Activated CD4-positive, alpha-beta T cell treated with anti-CD3 and anti-CD28 coated beads, Interleukin-10, Interleukin-2, amounts not matched to agents 100 ng/mL and 50 ng/mL, durations not matched to agents 16 hours and 8 hours (primary cell): ENCODE measurements at places on chromosomes 5 and 9.

- peak; percentile 47 for DNase-seq
These were observed 23.2 kb upstream of the RCL1 start for GRCh38 chr9:4769321-4770080.

GRCh38 chr5:146921225-146921624, 42.7 kb upstream of the PPP2R2B start:
- DNase-seq, result no peak

DNA sequence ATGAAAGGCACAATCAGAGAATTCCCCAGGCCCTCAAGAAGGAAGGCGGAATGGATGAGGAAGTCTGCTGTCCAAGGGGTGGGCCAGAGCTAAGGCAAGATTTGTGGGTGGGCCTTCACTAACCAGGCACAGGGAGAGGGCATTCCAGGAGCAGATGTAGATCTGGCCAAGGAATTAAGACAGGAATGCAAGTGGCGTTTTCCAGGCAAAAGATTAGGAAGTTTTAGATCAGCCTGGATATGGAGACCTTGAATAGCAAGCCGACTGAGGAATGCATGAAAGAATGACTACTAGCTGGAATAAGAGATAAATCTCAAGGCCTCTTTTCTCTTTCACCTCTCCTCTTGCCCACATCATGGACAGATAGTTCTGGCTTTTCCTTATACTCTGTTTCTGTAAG, 68.5 kb downstream of the GHR start:
- no peak for DNase-seq

DNA sequence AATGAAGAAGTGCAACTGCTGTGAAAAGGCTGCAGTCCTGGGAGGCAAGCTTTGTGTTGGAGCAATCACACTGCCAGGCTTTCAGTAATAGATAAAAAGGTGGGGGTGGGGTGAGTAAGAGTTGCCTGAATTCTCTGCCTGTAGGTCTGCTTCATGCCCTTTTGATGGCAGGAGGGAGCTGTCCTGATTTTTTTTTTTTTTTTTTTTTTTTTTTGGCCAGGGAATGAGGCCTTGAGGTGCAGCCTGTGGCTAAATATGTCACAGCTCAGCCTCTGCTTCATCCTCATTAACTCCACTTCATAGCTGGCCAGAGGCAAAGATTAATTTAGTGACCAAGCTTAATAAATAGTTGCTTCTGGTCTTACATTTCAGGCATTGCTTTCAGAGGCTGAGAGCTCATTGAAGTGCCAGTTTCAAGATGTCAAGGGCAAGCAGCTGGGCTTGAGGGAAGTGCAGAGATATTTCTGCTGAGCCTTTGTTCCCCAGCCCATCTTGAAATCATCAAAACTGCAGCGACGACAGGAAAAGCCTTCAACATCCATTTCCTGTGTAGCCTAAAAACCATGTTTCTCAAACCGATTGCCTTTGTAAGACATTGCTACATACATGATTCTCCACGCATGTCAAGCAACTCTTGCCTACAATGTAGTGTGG, 134.7 kb downstream of the MACIR start:
- DNase-seq, result no peak

- DNase-seq, result no peak
These were observed 73.3 kb downstream of the SNX18 start for GRCh38 chr5:54590824-54591223.

GRCh38 chr5:25418319-25418859, 773.6 kb upstream of the CDH10 start:
- DNase-seq, result no peak

DNA sequence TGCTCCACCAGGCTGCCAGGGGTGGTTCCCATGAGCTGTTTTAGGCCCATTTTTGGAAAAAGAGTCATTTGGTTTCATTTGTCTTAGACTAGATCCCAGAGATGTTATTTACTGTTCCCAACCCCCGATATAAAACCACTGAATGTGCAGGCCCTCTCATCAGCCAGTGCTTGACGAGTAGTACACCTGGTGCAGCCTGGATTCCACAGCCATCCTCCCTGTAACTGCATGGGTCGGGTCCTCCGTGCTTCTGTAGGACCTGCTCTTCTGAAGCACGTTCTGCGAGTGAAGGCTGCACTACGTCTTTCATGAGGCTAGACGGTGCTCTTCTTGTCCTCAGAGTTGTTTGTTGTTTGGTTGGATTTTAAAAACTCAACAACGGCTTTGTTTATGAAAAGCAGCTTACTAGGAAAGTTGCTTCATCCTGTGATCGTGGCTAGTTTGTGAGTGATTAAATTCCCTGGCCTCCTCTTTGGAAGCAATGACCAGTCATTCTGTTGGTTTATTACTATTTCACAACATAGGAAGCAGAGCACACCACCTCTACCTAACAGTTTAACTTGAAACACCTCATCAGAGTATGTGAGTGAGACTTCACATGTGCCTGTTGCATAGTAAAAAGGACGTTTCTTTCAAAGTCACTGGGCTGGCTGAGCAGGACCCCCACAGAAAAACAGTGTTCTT, 135.2 kb downstream of the AOPEP start:
- DNase-seq, result peak; percentile 23

- DNase-seq, result no peak
These were observed 33.2 kb upstream of the RICTOR start for GRCh38 chr5:39107350-39107749.

GRCh38 chr5:76393035-76393680, 9.9 kb upstream of the IQGAP2 start:
- no peak for DNase-seq
